Fibroblast of gingiva (primary cell): ENCODE measurements at places on chromosomes 6 and 20.

- DNase-seq: no peak
Measured at GRCh38 chr20:63934271-63935068, 21.7 kb downstream of the UCKL1 start.

DNA sequence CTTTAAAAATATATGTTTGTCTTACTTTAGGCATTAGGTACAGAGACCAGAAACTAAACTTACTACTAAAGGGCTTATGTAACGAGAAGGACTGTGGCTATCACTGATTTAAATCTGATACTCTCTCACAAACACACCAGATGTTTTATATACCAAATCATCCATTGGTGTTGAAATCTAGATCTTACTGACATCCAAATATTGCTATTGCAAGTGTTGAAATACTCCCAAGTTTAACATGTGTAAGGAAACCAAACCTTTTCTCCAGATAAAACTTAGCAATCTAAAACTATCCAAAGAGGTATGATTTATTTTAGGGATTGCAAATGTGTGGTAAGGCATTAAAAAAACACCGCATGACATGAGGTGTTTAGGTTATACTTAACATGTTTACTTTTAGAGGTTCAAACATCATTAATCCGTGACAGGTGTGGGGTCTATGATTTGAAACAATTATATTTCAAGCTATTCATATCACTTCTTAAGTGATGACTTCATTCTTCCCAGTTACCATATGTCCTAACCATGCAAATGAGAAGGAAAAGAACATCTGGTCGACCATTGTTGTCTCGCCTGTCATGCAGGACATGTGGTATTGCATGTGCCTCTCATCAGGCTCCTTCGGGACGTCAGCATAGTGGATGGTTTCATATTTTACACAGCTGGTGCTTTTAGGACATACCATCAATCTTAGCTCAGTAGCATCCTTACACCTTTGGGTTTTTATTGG lies 168.3 kb upstream of the SPACA1 start:
- peak; percentile 26 for DNase-seq

DNA sequence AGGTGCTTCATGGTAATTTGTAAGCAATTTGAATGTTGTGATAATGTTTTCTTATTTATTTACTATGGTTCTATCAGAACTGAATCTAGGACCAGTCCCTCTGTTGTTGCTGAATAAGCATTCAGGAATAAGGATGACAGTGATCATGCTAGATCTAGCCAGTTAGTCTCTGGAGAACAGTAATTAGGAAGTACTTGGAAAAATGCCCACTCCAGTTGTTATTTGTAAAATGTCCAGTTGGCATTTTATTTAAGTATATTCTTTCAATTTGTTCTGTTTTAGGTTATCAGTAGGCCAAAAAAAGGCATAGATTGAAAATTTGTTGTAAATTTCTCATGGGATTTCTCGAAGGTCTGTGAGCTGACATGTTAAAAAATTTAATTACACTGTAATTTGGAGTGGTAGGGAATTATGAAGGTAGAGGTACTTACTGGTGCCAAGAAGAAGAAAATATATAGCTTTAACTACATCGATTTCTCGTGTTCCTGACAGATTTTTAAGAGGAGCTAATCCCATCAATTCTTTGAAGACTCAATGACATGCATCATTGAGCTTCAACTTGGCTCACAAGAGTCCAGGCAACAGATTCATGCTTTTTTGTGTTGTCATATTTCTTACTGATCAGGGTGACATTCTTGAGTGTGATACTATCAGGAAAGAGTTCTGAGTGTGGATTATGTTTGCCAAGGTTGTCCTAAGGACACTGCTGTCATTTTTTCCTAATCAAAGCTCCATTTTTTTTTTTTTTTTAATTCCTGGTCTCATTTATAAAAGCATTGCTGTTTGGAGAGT lies 177.3 kb downstream of the CARMIL1 start:
- peak; percentile 27 for DNase-seq

DNA sequence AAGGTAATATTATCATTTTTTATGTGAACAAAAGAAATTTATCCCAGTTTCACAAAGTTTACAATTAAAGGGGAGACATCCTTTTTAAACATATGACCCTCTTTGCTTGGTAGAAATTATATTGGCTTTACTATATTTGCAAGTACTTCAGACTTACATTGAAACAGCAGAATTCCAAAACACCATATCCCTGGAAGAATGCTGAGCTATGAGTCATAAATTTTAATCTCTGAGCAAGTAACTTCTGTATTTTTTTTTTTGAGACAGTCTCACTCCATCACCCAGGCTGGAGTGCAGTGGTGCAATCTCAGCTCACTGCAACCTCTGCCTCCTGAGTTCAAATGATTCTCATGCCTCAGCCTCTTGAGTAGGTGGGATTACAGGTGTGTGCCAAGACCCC lies 240.4 kb downstream of the TBC1D32 start:
- DNase-seq: peak; percentile 9

GRCh38 chr20:29878281-29878741 lies 1379.2 kb upstream of the DEFB115 start:
- DNase-seq: no peak

- no peak for DNase-seq
Measured at GRCh38 chr20:22566876-22567658, 17.3 kb downstream of the FOXA2 start.

- DNase-seq: no peak
Measured at GRCh38 chr6:113344969-113345368, 512.2 kb upstream of the MARCKS start.

- no peak for DNase-seq
Measured at GRCh38 chr6:156848533-156848932, 71.4 kb downstream of the ARID1B start.

GRCh38 chr20:38114353-38114791 lies 50.7 kb downstream of the TGM2 start:
- no peak for DNase-seq
